Thymus (tissue), 14 donors: ENCODE measurements at places on chromosomes 7 and 10.

GRCh38 chr10:20446561-20447193, 450.4 kb downstream of the NEBL start:
- DNase-seq, result no peak

DNA sequence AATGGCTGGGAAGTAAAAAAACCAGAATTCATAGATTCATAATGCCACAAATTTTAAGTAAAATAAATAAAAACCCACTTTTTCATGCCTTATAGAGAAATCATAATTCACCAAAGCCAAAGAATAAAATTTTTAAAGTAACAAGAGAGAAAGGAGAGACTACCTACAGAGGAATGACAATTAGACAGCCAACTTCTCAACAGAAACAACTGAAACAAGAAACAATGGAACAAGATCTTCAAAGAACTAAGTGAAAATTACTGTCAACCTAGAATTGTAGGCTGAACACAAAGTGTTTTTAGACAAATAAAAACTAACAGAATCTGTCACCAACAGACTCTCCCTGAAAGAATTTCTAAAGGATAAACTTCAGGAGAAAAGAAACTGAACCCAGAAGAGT, 15.6 kb upstream of the KCNMA1 start:
- DNase-seq, result no peak

DNA sequence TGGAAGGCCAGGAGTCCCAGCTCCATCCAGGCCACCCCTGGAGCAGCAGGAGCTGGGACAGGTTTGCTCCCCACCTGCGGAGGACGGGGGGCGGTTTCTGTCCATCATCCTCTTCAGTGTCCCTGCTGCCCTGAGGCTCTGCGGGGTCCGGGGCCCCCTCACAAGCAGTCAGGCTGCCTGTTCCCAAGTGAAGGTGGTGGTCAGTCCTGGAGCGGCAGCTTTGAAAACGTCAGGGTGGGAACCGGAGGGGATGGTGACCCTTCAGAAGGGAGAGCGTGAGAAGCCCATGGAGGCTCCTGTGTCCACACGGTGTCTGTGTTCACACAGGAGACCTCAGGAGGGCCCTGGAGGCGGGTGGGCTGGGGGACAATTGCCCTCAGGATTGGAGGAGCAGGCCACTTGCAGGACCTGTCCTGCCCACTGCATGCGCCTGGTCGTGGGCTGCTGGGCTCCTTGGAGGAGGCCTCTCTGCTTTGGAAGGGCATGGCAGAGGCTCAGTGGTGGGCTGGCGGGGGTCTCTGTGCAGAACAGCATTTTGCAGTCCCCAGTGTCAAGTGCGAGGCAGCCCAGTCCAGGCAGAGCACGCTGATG, 49.3 kb upstream of the INPP5A start:
- no peak for DNase-seq

DNA sequence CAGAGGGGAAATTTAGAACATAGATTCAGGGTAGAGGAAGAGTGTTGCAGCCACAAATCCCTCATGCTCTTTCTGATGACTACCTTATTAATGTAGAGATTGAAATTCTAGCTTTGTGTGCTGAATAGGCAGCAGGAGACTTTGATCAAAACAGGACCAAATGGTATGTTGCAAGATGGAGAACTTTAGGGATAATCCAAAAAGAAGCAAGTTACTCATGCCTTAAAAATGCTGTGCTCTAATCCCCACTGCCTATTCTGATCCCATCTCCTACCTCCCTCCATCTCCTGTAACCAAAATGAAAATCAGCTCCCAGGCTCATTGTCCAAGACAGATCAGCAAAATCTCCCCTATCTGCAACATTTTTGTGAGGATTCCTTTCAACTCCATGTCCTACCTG, 31.3 kb downstream of the CH25H start:
- DNase-seq, result no peak

- DNase-seq, result no peak
These were observed 26.8 kb downstream of the FAM241B start for GRCh38 chr10:69656742-69657269.

- peak; percentile 19 for DNase-seq
These were observed 11.2 kb upstream of the ZNF485 start for GRCh38 chr10:43594944-43595589.

GRCh38 chr7:6259257-6259656, 13.2 kb downstream of the CYTH3 start:
- no peak for DNase-seq
